ENCODE measurements at places on chromosomes 3 and 15. TPM values are rescaled to one million over a fixed set of nuclear protein-coding genes. Genes with fewer than 3 reads are reported as not detected.
A peak's percentile ranks its signal among the peaks of the same experiment; 100 is the strongest.

- H3K4me1 ChIP-seq, result peaks cover 9% of the 10 kb centered on the region
- peaks cover 4% of the 10 kb centered on the region for H3K27me3 ChIP-seq
- no peaks in the 10 kb centered on the region for H3K36me3 ChIP-seq
- no peak for DNase-seq
- H3K27ac ChIP-seq, result no peak overlapping the region
These were observed 61.4 kb downstream of the ADAMTS7 start for GRCh38 chr15:78749831-78750230.

GRCh38 chr15:90210593-90210992 is 9.5 kb downstream of the SEMA4B start:
- no peaks in the 10 kb centered on the region for H3K27me3 ChIP-seq
- H3K4me1 ChIP-seq, result peaks cover 3% of the 10 kb centered on the region
- no peaks in the 10 kb centered on the region for H3K36me3 ChIP-seq
- no peak for DNase-seq
- peak overlapping the region; percentile 60 for H3K27ac ChIP-seq

DNA sequence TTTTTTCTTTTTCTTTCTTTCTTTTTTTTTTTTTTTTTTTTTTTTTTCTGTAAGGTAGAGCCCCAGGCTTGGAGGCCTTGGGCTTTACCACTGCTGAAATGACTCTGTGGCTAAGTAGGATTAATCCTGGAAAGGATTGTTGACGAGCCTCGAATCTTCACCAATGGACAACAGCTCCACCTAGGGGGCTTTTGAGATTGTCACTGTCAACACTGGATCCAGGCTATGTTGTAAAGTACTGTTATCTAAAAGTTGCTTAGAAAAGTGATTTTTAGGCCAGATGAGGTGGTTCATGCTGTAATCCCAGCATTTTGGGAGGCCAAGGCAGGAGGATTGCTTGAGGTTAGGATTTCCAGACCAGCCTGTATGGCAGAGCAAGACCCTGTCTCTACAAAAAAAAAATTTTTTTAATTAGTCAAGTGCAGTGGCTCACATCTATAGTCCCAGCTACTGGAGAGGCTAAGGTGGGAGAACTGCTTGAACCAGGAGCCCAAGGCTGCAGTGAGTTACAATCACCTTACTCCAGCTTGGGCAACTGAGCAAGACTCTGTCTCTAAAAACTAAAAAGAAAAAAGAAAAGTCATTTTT is 41.6 kb downstream of the KLHL18 start:
- no peak overlapping the region for H3K4me3 ChIP-seq
- H3K4me1 ChIP-seq, result peaks cover 4% of the 10 kb centered on the region
- H3K36me3 ChIP-seq, result peaks cover 10% of the 10 kb centered on the region
- no peak overlapping the region for H3K27ac ChIP-seq
- DNase-seq, result no peak

GRCh38 chr3:184986366-184986889 is 166.4 kb downstream of the C3orf70 start:
- peaks cover 21% of the 10 kb centered on the region for H3K36me3 ChIP-seq
- peaks cover 7% of the 10 kb centered on the region for H3K4me1 ChIP-seq
- no peak overlapping the region for H3K4me3 ChIP-seq
- H3K27ac ChIP-seq, result no peak overlapping the region

U2SURP gene
- 129 TPM for total RNA-seq

CCR3 gene
- 0.14 TPM for total RNA-seq

MUC20 gene
- total RNA-seq, result 19.7 TPM

GRCh38 chr15:45199136-45199810 is 11.5 kb upstream of the SHF start:
- H3K27me3 ChIP-seq, result peaks cover 10% of the 10 kb centered on the region
- no peak for DNase-seq
- no peaks in the 10 kb centered on the region for H3K36me3 ChIP-seq
- H3K27ac ChIP-seq, result no peak overlapping the region
- H3K4me3 ChIP-seq, result no peak overlapping the region

RTP4 gene
- 2.8 TPM for total RNA-seq

TRANK1 gene
- total RNA-seq, result 8.6 TPM

NPAP1 gene
- total RNA-seq, result 0.12 TPM

CMTM8 gene
- total RNA-seq, result 14.4 TPM

ADAMTS7 gene
- total RNA-seq, result 51.9 TPM

GABRR3 gene
- total RNA-seq, result not detected

PROK2 gene
- not detected for total RNA-seq

GRCh38 chr3:81094986-81095385 is 666.5 kb downstream of the GBE1 start:
- H3K27me3 ChIP-seq, result no peaks in the 10 kb centered on the region
- no peak for DNase-seq
- H3K27ac ChIP-seq, result no peak overlapping the region
- H3K4me3 ChIP-seq, result no peak overlapping the region
- H3K4me1 ChIP-seq, result no peaks in the 10 kb centered on the region

DNA sequence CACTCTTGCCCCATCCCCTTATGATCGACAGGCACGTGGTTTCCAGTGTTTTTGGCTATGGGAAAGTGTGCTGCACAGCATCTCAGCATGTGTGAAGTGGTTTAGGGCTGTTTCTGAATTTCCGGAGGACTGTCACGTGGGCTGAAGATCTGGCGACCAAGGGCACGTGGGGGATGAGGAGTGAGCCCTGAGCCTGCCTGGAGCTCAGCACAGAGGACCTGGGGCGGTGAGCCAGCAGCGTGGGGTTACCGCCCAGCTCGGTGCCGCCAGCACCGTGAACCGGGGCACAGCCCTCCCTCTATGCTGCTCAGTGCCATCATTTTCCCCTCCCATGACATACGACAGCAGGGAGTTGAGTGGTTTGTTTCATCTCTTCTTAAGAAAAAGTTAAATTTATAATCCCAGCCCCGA is 150.2 kb downstream of the DNAJB8 start:
- peak; percentile 65 for DNase-seq
- no peak overlapping the region for H3K27ac ChIP-seq
- H3K4me3 ChIP-seq, result no peak overlapping the region
- H3K4me1 ChIP-seq, result peaks cover 27% of the 10 kb centered on the region
- peaks cover 3% of the 10 kb centered on the region for H3K36me3 ChIP-seq
- no peaks in the 10 kb centered on the region for H3K27me3 ChIP-seq

DNA sequence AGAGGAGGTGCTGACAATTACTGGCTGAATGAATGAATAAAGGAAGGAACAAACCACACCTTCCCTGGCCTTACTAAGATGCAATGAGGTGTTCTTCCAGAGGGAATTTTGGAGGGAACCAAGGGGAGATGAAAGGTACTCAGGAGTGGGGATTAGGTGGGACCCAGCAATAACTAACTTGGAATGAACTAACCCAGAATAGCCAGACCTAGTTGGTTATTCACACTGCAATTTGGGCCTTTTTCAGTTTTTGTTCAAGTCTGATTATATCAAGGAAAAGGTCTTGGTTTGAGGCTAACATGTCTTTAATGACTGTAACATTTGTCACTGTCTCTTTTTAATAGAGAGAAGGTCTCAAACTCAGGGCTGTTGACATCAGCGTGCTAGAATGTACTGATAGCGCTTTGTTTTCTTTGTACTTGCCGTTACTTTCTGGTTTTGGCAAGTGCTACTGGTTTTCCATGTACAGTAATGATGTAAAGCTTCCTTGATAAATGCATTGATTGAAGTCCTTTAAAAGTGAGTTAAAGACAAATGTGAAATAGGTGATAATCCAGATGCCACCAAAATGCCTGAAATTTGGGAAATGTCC is 3.2 kb upstream of the PLXND1 start:
- peak overlapping the region; percentile 41 for H3K27ac ChIP-seq
- no peak for DNase-seq
- H3K4me3 ChIP-seq, result peak overlapping the region; percentile 62
- no peaks in the 10 kb centered on the region for H3K36me3 ChIP-seq
- H3K4me1 ChIP-seq, result peaks cover 23% of the 10 kb centered on the region
- peaks cover 17% of the 10 kb centered on the region for H3K27me3 ChIP-seq

DNA sequence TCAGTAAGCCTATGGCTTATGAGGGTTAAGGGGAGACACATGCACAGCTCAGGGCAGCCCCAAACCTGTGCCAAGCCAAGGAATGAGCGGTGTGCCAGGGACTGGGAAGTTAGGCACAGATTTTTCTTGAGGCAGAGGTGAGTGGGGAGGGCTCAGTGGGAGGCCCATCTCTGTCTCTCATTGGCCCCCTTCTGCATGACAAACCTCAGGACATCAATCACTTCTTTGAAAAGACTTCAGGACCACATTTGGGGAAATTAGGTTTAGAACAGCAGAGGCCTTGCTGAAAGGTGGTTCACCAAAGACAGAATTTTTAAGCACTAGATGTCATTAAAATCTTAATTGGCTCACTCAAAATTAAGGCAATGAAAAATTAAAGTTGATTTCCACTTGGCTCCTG is 57.2 kb downstream of the RAB11A start:
- DNase-seq, result no peak
- H3K27ac ChIP-seq, result no peak overlapping the region
- H3K4me1 ChIP-seq, result no peaks in the 10 kb centered on the region
- no peak overlapping the region for H3K4me3 ChIP-seq
- H3K27me3 ChIP-seq, result no peaks in the 10 kb centered on the region

- H3K4me1 ChIP-seq, result peaks cover 19% of the 10 kb centered on the region
- peak overlapping the region; percentile 70 for H3K27ac ChIP-seq
- no peak for DNase-seq
- peak overlapping the region; percentile 11 for H3K4me3 ChIP-seq
- H3K27me3 ChIP-seq, result no peaks in the 10 kb centered on the region
These were observed 95.2 kb downstream of the SEMA6D start for GRCh38 chr15:47812470-47812999.

CLSTN2 gene
- 15.5 TPM for total RNA-seq

DNA sequence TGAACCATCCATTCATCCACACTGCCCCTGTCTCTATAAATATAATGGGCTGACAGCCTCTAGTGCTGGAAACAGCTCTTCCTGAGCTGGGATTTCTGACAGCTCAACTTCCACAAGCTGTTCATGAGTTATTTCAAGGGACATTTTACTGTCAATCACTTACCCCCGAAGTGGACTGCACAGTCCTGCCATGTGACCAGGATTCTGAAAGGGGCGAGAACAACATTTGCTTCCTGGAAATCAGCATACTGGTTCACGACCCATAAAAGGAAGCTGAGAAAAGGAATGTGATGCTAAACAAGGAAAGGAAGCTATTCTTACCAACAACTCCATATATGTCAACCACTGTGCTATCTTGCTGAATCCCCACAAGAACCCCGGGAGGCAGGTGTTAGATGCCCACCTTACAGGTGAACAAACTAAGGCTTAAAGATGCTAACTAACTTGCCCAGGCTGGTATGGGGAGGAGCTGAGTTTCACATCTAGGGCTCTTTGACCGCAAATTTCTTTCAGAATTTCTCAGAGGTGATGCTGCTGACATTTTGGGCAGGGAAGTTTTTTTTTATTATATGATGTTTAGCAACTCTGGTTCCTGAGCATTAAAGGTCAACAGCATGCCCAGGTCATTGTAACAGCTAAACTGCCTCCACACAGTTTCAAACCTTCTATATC is 16.5 kb upstream of the REC114 start:
- peaks cover 26% of the 10 kb centered on the region for H3K27me3 ChIP-seq
- no peak overlapping the region for H3K4me3 ChIP-seq
- H3K27ac ChIP-seq, result no peak overlapping the region
- H3K36me3 ChIP-seq, result no peaks in the 10 kb centered on the region
- DNase-seq, result no peak
- H3K4me1 ChIP-seq, result no peaks in the 10 kb centered on the region

GRCh38 chr3:182711261-182711683 is 82.0 kb upstream of the ATP11B start:
- H3K4me3 ChIP-seq, result no peak overlapping the region
- H3K27ac ChIP-seq, result no peak overlapping the region
- H3K36me3 ChIP-seq, result no peaks in the 10 kb centered on the region

EOMES gene
- total RNA-seq, result not detected

SLCO2A1 gene
- total RNA-seq, result 3.4 TPM

DNA sequence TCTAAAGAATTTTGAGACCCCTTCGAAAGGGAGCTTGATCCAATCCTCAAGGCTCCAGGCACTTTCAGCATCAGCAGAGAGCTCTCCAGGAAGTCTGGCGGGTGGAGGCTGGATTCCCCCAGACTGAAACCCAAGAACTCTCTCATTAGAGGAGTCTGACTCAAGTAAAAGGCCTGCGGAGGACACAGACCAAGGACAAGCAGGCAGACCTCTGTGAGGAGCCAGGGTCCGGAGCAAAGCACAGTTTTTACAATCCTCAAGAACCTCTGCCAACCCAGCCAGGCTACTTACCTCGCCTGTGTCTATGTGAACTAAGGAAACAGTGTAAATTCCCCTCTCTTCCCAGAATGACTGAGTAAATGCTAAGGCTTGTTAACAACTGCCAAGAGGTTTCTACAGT is 86.2 kb downstream of the FBN1 start:
- no peaks in the 10 kb centered on the region for H3K36me3 ChIP-seq
- H3K27ac ChIP-seq, result peak overlapping the region; percentile 8
- no peaks in the 10 kb centered on the region for H3K27me3 ChIP-seq
- no peak for DNase-seq
- H3K4me1 ChIP-seq, result peaks cover 36% of the 10 kb centered on the region
- peak overlapping the region; percentile 12 for H3K4me3 ChIP-seq

C3orf38 gene
- total RNA-seq, result 27.2 TPM

DNA sequence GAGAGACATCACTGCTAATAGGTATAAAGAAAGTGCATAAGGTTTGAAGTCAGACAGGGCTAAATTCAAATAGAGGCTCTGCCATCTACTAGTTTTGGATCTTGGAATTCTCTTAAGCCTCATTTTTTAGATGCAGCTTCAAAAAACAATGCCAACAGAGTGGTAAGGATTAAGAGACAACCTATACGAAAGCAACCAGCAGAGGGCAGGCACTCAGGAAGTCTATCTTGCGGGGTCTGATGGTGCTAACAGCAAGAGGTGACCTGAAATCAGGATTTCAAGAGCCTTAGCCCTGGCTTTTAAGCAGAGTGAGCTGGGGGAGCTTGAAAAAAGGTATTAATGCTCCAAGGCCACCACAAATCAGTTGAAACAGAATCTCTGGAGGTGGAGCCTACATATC is 40.7 kb downstream of the LDHAL6B start:
- H3K27me3 ChIP-seq, result no peaks in the 10 kb centered on the region
- no peaks in the 10 kb centered on the region for H3K4me1 ChIP-seq
- H3K36me3 ChIP-seq, result no peaks in the 10 kb centered on the region
- no peak for DNase-seq
- H3K4me3 ChIP-seq, result no peak overlapping the region

DNA sequence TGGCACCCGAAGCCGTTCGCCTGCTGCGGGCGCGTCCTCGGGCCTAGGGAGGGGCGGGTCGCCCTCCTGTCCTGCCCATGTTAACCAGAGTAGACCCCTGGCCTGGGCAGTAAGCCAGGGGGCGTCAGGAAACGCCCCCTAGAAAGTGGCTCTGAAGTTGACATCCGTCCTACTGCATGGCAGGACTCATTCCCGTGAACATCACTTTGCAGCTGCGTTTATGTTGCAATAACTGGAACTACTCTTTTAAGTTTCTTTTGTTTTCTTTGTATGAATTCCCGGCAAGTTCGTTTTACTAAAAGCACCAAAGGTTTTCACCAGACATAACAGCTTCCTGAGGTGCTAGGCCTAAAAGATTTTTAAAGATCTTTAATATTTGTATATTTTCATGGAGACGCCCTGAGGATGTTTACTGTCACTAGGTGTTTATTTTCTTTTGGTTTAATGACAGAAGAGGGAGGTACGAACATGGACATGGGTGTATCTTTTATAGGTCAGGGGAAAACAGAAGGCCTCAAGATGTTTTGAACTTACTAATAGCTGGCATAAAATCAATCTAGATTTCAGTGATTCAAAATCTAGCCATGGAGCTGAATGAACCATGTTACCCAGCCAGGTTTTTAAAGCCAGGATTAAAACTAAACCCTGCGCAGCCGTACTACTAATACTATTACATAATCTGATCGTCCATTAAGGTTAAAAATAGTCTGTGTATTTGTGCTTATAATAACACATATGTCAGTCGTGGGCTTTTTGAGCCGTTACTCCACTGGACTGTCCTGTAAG is 1.0 kb downstream of the C15orf61 start:
- peaks cover 15% of the 10 kb centered on the region for H3K4me1 ChIP-seq
- DNase-seq, result no peak
- no peaks in the 10 kb centered on the region for H3K27me3 ChIP-seq
- H3K36me3 ChIP-seq, result no peaks in the 10 kb centered on the region

Measured in type B pancreatic cell (in vitro differentiated cells).